ENCODE measurements at places on chromosomes 3 and 15.

DNA sequence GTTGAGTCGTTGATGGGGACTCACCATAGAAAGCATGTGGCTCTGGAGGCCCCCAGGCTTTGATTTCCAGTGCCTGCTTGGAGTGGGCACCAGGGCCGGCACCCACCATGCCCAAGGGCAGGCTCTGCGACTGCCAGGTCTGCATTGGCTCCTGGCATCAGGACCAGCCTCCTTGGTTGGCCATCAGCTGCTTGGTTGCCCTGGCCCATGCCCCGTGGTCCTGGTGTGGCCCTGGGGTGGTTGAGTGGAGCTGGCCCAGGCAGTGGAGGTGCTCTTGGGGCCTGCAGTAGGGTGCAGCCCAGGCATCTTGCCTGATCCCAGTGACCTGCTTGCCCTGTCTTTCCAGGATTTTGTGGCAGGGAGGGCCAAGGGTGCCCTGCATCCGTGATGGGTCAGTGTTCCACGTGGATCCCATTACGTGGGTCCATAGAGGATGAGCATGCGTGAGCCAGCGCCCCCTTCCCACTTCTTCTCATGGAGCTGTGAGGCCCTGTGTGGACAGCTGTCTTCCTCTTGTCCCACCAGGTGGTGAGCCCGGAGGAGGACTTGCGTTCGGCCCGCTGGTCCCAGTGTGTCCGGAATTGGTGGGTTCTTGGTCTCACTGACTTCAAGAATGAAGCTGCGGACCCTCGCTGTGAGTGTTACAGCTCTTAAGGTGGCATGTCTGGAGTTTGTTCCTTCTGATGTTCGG lies 187.0 kb downstream of the UBE3A start:
- DNase-seq: no peak

GRCh38 chr3:23748398-23749110 lies 57.2 kb upstream of the UBE2E1 start:
- DNase-seq: no peak

GRCh38 chr15:22903961-22904534 lies 65.6 kb downstream of the NIPA2 start:
- no peak for DNase-seq

- DNase-seq: no peak
Measured at GRCh38 chr3:155861476-155862183, 7.4 kb upstream of the SLC33A1 start.

- no peak for DNase-seq
Measured at GRCh38 chr3:128805772-128806171, 73.6 kb upstream of the ACAD9 start.

DNA sequence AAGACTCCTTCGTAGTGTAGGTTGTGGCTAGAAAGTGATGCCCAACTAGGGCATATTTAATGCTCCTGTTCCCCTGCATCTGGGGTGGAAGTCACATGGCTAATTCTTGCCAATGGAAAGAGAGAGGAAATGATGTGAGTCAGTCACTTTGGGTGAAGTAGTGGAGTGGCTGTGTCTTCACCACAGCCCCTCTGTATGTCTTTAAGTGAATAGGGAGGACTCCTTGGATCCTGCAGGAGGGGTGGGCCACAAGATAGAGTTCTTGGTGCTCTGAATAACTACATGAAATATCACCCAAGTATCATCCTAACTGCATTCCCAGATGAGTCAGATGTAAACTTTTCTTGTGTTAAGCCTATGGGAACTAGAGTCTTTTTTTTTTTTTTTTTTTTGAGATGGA lies 17.8 kb upstream of the MB21D2 start:
- DNase-seq: no peak

DNA sequence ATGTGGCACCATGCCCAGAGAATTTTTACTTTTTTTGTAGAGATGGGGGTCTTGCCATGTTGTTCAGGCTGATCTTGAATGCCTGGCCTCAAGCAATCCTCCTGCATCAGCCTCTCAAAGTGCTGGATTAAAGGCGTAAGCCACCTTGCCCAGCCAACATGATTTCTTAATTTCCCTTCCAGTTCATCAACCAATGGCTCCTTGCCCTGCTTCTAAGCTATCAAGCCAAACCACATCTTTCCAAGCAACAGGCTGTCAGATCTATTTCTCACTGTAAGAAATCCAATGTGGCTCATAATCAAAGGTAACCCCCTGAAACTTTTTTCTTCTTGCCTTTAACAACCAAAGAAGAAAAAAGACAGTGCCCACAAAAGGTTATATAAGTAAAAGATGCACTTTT lies 204.2 kb upstream of the ICE2 start:
- no peak for DNase-seq

GRCh38 chr3:46031747-46032146 lies 4.5 kb upstream of the XCR1 start:
- no peak for DNase-seq

DNA sequence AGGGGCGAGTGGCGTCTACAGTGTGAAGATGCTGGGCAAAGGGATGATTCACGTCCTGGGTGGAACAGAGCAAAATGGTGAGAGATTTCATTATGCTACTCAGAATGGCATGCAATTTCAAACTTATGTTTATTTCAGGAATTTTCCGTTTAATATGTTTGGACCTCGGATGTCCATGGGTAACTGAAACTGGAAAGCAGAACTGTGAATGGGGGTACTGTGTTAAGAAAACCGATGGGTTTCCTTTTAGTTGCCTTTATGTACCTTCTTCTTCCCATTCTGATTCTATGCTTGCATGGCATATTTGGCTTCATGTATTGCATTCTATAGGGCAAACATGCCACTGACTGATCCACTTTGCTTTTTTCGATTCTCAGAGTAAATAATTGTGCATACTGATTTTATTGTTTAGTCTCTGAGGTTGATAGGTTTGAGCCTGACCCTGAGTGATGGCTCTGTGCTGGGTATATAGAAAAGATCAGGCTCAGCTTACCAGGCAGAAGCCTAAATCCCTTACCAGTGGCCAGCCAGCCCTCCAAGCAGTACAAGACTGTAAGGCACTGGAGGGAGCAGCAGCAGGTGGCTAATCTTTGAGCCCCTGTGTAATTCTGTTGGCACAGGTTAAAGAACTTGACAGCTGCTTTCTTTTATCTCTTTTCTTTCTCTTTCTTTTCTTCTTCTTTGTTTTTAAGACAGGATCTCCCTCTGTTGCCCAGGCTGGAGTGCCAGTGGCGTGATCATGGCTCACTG lies 4.5 kb downstream of the QTRT2 start:
- no peak for DNase-seq

GRCh38 chr3:127167315-127168043 lies 25.5 kb upstream of the PRR23E start:
- peak; percentile 53 for DNase-seq

GRCh38 chr3:10140996-10141546 lies 507 bp upstream of the VHL start:
- no peak for DNase-seq

GRCh38 chr3:112687211-112687610 lies 46.3 kb upstream of the CCDC80 start:
- DNase-seq: no peak

DNA sequence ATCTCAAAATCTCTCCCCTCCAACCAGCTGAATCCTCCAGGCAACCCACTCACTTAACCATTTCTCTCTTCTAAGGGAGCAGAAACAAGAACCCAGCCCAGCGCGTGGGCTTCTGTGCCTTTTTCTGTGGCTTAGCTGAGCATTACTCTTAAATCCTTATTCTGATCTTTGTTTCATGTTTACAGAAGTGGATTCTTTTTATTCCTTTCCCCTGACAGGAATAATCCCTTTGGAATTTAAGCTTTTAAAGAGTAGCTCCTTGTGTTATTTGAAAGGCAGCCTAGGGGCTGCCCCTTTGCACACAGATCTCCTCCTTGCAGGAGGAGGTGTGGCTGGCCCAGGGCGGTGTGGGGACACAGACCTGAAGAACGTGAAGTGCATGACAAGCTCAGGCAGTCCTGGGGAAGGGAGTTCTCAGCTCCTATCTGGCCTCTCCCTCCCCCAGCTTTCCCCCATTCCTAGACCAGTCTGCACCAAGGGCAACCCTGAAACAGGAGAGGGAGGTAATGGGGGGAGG lies 77.1 kb upstream of the UBE2E1 start:
- no peak for DNase-seq

DNA sequence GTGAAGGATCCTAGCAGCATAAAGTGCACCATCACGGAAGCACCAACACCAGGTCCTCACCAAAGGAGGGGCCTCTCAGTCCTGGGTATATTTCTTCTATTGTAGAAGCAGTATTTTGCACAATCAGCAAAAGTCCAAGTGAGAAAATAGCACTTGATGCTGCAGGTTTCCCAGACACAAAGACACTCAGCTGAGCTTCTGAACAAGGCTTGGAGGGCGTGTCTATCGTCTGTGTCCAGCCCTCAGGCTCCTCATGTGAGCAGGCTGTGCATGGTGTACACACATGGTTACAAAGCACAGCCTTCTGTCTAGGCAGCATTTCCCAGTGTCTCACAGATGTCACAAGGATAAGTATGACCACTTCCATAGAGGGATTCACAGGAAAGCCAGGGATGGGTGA lies 98.3 kb upstream of the SPATA12 start:
- no peak for DNase-seq

DNA sequence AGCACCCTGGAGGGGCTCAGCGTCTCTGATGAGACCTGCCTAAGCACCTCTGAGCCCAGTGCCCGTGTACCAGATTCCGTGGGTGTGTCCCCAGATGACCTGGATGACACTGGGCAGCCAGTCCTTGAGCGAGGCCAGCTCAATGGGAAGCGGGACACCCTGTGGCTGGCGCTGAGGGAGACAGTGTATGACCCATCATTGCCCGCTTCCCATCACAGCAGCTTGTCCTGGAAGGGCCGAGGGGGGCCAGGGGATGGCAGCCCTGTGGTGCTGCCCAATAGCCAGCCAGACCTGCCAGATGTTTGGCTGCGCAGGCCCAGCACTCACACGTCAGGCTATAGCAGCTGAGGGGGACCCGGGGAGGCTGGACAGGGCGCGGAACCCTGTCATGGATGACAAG lies 12.0 kb downstream of the DISP2 start:
- no peak for DNase-seq

DNA sequence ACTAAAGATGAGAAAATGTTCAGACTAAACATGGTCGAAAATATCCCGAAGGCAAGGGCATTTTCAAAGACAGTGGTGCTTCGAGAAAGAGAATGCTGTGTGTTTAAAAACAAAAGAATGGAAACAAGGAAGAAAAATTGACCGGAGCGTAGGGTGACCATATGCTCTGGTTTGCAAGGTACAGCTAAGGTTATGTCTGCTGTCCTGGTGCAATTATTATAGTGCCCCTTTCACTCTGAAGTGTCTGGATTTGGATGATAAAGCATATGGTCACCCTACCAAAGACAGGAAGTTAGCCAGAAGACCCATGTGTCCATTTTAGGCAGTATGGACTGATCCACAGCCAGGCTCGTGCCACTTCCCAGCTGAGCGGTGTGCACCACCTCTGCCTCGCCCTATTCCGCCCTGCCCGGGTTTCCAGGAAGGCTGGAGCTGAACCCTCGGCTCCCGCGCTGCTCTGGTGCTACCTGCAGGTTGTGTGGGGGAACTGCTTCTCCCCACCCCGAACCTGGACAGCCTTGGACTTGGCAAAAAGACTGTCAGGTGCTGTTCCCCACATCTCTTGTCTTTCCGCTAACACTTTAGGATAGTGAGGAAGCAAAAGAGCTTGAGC lies 25.2 kb downstream of the GOLGA6D start:
- DNase-seq: no peak

DNA sequence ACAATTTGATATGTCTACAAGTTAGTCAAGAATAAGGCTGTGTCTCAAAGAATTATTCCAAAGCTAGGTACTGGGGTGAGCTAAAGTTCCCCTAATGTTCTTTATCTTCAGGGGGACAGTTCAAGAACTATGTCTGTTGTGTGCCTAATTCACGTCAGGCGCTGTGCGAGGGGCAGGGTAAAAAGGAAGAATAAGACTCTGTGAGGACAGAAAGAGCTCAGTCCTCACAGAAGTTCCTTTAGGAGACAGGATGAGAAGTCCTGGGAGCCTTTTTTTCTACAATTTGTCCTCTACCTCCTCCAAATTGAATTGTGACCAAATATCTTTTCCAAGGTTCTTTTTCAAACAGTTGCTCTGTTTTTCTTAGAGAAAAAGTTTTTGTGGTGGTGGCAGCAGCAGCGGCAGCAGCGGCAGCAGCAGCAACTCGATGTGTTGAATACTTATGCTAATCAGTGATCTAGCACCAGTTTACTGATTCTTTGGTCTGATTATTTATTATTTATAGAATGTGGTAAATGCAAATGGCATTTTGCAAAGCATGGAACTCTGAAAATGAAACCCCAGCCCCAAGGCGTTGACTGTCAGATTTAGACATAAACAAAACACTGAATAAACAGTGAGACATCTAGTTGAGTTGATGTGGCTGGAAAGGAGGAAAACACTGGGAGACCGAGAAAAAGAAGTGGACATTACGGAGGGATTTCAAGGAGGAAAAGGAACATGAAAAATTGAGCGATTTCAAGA lies 88.6 kb downstream of the GTPBP8 start:
- DNase-seq: no peak

DNA sequence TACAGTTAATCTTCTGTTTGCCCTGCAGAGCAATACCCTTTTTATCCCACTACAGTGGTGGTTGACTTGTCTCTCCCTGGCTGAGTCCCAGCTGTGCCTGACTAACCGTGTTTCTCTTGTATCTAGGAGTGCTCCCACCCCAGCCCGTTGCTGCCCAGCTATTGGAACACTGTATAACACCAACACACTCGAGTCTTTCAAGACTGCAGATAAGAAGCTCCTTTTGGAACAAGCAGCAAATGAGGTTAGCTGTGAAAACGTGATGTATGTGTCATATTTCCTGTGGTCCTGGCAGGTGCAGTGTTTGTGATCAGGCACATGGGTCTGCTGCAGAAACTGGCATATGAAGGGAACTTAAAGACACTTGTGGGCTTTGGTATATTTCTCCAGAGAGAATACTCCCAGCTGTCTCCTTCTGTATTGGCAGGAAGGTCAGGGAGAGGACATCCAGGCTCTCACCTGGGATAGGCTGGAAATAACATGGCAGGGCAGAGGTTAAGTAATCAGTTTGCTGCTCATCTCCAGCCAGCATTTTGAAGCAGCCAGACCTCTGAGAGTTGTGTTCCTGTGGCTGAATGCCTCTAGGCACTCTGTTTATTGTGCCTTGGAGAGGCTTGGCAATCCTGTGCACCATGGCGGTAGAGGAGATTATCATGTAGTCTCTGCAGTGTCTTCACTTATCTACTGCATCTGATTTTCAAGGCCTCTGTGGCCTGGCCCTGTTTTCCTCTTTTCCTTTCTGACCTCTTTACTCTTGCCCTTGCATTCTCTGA lies 34.8 kb downstream of the ATG7 start:
- DNase-seq: no peak

Measured in coronary artery (tissue), 2 donors.